ENCODE measurements at places on chromosomes 1 and 21. TPM values are rescaled to one million over a fixed set of nuclear protein-coding genes. Genes with fewer than 3 reads are reported as not detected.

The B3GALT2 gene
- total RNA-seq: 1.3 TPM

The SPOCD1 gene
- total RNA-seq: 47.2 TPM

The GPR52 gene
- 0.66 TPM for total RNA-seq

The NPR1 gene
- 0.66 TPM for total RNA-seq

The KCNC4 gene
- total RNA-seq: 0.51 TPM

The FAM131C gene
- total RNA-seq: 0.50 TPM
